Caco-2 (cell line): ENCODE measurements at places on chromosomes 3 and 15. TPM values are rescaled to one million over a fixed set of nuclear protein-coding genes. Genes with fewer than 3 reads are reported as not detected.

The LCTL gene
- not detected in 2 replicates for total RNA-seq

The DNASE1L3 gene
- 0.27 TPM in 1 of 2 replicates, not detected in the other for total RNA-seq

DNA sequence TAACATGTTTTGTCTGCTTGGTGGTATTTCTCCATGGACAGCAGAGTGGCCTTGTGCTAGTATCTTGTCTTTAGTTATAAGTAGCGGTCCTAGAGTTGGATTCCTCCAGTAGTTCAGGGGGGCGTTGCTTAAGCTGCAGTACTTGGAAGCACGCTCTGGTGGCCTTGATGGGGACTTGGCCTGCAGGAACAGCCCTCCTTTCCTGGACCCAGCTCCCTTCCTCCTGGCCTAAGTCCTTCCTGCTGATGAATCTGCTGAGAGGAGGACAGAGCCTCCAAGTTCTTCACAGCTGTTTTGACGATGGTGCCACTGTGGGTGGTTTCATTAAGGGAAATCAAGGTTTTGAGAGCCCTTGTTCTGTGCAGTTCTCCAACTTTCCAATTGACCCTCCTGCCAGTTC is 38.6 kb upstream of the SEC22A start:
- no peaks in the 10 kb centered on the region; the same call in 1 of the 2 replicates for H3K36me3 ChIP-seq
- no peak for DNase-seq
- H3K27me3 ChIP-seq, result no peaks in the 10 kb centered on the region
- H3K27ac ChIP-seq, result no peak overlapping the region

GRCh38 chr3:14031271-14031670 is 93.4 kb downstream of the CHCHD4 start:
- H3K4me3 ChIP-seq, result no peak overlapping the region
- H3K4me1 ChIP-seq, result no peaks in the 10 kb centered on the region
- no peak overlapping the region for H3K27ac ChIP-seq
- H3K27me3 ChIP-seq, result no peaks in the 10 kb centered on the region
- no peaks in the 10 kb centered on the region for H3K36me3 ChIP-seq

DNA sequence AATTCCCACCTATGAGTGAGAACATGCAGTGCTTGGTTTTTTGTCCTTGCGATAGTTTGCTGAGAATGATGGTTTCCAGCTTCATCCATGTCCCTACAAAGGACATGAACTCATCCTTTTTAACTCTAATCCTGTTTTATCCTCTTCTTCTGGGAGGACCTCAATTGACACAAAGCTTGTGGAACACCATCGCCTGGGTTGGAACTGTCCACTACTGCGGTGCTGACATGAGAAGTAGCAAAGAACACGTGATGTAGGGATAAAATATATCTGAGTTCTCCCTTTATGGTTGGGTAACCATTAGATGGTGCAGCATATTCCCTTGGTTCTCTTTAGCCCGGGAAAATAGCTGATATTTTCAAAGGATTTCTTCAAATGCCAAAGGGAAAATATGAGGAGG is 105.3 kb upstream of the TOPAZ1 start:
- DNase-seq, result no peak
- no peaks in the 10 kb centered on the region for H3K4me1 ChIP-seq
- no peak overlapping the region for H3K27ac ChIP-seq

DNA sequence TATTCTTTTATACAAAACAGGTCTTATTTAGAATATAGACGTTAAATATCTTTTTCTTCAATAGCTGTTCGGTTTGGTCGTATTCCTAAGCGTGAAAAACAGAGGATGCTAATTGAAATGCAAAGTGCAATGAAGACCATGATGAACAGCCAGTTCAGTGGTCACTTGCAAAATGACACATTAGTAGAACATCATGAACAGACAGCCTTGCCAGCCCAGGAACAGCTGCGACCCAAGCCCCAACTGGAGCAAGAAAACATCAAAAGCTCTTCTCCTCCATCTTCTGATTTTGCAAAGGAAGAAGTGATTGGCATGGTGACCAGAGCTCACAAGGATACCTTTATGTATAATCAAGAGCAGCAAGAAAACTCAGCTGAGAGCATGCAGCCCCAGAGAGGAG is 16.8 kb downstream of the NR1D2 start:
- no peak overlapping the region for H3K27ac ChIP-seq
- no peaks in the 10 kb centered on the region for H3K4me1 ChIP-seq
- DNase-seq, result no peak
